ENCODE measurements at places on chromosomes 13 and 19. TPM values are rescaled to one million over a fixed set of nuclear protein-coding genes. Genes with fewer than 3 reads are reported as not detected.

Gene ADGRL1
- total RNA-seq = 2.0 TPM

Gene ZNF541
- not detected for total RNA-seq

Gene SIGLEC14
- total RNA-seq = not detected

Gene RGS9BP
- total RNA-seq = 0.83 TPM

Gene MYO1F
- total RNA-seq = 0.17 TPM

Gene DLEU7
- not detected for total RNA-seq

Gene NKG7
- total RNA-seq = not detected

Gene IL11
- 2.6 TPM for total RNA-seq

Gene PRRG2
- 1.2 TPM for total RNA-seq

Gene EID2
- total RNA-seq = 15.2 TPM

Gene KLC3
- total RNA-seq = under 0.01 TPM

Gene HCN2
- total RNA-seq = 1.7 TPM

Gene TMEM150B
- total RNA-seq = not detected

Gene ZNF225
- total RNA-seq = 6.1 TPM

Gene MIER2
- total RNA-seq = 14.5 TPM

Gene FREM2
- not detected for total RNA-seq

Gene TMIGD2
- not detected for total RNA-seq

Gene MAP3K10
- 10.8 TPM for total RNA-seq

Gene TNFSF11
- not detected for total RNA-seq

Gene PTBP1
- total RNA-seq = 72.0 TPM

Gene CUL4A
- total RNA-seq = 170 TPM

Gene IGLON5
- total RNA-seq = not detected

Gene PBX4
- total RNA-seq = 1.6 TPM

Gene SULT2B1
- total RNA-seq = not detected

Gene GFY
- not detected for total RNA-seq

Gene SHISA2
- under 0.01 TPM for total RNA-seq

Gene ALKBH6
- total RNA-seq = 18.9 TPM

Measured in smooth muscle cell of trachea (primary cell).